Suppressor macrophage treated with lipopolysaccharide for 4 hours (primary cell): ENCODE measurements at places on chromosomes 6 and 20.

- no peak for DNase-seq
These were observed 313.8 kb downstream of the HDGFL1 start for GRCh38 chr6:22883061-22883717.

- no peak for DNase-seq
These were observed 211.1 kb upstream of the FOXA2 start for GRCh38 chr20:22795433-22795832.

DNA sequence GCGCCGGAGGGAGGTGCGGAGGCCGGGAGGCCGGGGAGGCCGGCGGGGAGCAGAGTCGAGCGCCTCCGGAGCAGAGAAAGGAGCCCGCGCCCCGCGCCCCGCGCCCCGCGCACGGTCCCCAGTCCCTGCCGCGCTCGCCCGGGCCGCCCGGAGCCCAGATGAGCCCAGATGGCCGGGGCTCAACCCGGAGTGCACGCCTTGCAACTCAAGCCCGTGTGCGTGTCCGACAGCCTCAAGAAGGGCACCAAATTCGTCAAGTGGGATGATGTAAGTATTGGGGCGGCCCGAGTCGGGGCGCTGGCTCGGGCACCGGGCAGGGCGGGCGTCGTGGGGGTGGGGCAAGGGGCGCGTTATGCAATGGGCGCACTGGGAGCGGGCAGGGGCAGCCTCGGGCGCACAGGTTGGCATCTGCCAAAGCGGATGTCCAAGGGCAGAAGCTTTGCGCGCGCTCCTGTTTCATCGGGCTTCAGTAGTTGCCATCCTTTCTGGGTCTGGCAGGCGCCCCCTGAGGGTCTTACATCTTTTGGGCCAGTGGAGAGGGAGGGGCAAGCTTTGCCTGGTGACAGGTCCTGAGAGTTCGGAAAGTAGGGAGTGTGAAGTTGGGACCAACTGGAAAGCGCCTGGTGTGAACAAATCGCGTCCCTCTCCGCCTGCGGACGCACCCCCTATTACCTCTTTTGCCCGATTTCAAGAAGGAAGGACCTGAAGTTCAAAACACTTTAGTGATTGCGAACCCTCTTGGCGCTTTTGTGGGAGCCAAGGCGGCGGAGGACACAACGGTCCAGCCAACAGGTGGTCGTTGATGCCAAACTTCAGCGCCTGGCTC, 631 bp downstream of the PLCB1 start:
- DNase-seq = peak; percentile 39

DNA sequence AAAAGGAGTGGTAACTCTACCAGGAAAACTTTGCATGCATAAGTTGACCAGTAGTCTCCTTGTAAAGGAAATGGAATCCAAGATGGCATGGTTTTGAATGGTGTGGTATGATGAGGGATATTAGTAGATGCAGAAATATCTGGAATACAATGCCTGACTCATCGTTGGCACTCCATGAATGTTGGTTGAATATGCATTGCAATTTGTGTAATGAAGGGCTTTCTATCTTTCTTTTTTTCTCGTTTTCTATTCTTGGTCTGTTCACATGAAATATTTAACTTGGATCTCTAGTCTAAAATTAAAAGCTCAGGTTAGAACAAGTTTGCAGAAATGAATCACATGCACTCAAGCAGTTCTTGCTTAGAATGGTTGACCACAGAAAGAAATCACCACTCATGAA, 277.3 kb upstream of the PRND start:
- no peak for DNase-seq

- no peak for DNase-seq
These were observed 667 bp downstream of the CAP2 start for GRCh38 chr6:17393892-17394631.

DNA sequence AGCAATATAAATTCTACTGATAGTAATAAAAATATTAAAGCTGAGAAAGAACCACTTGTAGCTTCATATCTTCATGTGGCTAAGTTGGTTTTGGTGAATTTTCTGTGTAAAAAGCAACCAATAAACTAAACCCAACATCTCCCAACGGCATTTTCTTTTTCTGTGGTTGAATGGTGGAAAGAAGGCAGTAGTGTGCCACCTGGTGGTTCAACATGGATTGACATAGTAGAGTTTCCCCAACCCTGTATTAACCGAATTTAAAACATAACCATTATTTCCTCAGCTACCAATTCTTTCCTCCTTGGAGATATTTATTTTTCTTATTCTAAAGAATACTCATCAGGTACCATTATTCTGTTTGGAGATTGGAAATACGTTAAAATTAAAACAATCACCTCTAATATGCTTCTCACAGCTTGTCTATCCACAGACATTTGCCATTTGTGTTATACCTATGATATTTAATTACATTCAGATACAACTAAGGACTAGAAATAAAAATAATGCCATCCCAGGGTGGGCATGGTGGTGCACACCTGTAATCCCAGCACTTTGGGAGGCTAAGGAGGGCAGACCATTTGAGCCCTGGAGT, 117.1 kb upstream of the EEF1E1 start:
- peak; percentile 61 for DNase-seq

DNA sequence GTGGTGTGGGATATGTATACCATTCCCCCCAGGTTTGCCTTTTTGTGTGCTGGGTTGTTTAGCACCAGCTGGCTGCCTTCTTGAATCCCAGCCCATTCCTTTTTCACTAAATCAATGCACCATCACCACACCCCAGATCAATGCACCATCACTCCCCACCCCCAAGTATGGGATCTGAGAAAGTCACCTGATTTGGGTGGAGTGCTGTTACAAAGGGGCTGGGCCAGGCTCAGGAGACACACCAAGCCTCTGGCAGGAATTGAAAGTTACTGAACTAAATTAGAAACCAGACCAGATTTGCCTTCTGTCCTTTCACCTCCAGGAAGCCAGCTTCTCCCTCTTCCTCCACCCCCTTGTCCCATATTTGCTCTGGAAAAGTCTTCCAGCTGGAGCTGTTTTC, 19.6 kb upstream of the PKHD1 start:
- DNase-seq = no peak

DNA sequence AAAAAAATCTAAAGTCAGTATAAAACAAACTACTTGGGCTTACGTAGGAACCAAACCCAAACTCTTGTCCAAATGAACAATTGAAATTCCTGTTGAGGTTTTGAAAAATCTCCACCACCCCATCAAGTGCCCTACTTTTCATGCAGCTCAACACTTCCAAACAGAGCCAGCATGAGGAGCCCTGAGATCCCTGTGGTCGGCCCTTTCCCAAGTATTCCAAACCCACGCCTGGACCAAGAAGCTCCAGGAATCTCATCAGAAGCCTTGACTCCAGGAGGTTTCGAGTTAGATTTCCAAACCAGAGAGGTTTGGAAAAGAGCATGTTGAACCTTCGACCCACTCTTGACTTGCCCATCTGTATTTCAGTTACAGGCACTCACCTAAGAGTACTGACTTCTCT, 179.3 kb downstream of the MTFR2 start:
- no peak for DNase-seq

DNA sequence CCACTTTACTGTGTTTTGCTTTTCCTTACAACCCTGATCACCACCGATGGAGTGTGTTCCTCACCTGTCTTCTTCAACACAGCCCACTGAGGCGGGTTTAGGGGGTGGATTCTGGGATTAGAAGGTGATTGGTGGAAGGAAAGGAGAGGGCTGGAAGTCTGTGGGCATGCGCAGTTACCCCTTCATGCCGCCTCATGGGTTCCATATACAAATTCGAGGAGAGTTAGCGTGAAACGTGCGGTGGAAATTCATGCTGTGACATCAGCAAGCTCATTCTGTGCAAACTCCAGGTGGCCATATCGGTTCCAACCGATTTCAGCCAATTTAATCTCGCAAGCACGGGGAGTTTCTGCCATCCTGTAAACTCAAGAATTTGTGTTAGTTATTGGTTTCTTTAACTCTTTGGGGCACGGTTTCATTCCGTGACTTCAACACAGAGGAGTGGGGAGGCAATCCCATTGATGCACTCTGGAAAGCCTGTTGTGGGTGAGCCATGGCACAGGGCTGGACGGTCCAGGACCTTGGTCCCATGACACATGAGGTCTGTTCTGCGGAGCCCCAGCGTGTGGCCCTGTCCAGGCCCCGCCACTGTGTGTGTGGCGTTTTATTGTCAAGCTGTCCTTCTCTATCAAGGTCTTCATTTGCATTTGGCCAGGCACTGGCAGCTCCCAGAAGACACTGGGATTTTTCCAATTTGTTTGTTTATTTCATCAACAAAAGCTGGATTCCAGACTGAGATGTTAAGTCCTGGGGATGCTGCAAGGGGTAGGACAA, 482.8 kb upstream of the SULF2 start:
- no peak for DNase-seq

DNA sequence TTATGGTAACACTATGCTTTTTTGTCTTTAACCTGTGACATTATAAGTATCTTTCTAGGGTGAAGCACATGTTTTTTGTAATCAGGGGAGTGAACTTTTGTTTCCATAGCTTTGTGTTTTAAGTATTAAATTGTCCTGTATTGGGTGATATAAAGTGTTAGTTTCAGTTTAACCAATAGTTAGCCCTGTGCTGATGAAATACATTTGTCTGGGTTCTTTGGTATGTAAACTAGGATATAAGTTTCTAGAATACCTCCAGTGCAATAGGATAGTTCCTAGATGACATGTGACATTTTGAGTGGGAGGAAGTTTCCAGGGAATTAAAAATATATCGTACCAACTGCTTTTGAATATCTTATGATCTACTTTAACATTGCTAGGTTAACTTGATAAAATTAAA, 611.0 kb upstream of the MARCKS start:
- no peak for DNase-seq

GRCh38 chr6:130426066-130426721, 60.4 kb downstream of the TMEM200A start:
- DNase-seq = no peak

GRCh38 chr6:31680226-31681134, at the start of gene LY6G5C:
Gene LY6G5C, minus strand, starts transcription at chr6:31681067. Its CDS starts 694 bp downstream, at chr6:31680373.
- DNase-seq = peak; percentile 81

- no peak for DNase-seq
These were observed 200.9 kb upstream of the RNF24 start for GRCh38 chr20:4216142-4216735.

DNA sequence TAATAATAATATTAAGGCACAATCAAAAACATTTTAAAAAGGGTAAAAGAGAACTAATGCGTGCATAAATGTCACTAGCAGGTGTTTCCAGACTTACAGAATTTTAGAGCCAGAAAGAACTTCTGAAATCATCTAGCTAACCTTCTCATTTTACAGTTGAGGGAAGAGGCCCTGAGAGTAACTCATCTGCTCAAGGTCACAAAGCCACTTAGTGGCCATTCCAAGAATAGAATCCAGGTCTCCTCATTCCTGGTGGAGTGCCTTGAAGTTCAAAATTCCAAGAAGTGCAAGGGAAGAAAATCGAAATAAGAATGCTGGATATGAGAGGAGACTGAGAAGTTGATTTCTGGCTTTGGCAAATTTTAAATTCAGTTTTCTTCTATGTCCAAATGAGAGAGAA, 3.2 kb upstream of the KIAA0408 start:
- no peak for DNase-seq

- DNase-seq = no peak
These were observed 117.3 kb downstream of the CRYBG1 start for GRCh38 chr6:106477790-106478189.

GRCh38 chr20:35791821-35792220, 20.0 kb downstream of the PHF20 start:
- DNase-seq = peak; percentile 92

DNA sequence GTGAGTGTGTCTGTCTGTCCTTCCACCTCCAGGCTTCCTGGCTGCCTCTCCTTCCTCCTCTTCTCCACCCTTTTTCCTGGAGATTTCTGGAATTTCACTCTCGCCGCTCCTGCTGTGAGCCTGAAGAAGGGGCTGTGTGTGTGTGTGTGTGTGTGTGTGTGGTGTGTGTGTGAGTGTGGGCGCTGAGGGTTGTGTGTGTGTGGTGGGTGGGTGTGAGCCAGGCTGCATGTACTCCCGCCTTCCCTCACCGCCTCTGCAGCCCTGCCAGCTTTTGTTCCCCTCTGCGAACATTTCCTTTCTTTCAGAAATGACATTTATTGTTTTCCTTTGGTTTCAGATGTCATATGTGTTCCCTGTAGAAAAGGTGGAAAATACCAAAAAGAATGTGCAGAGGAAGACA, 76.0 kb downstream of the SRC start:
- DNase-seq = no peak

- DNase-seq = no peak
These were observed 61.6 kb downstream of the GRM1 start for GRCh38 chr6:146090474-146090873.

- DNase-seq = no peak
These were observed 113.0 kb downstream of the DST start for GRCh38 chr6:56529594-56530191.

DNA sequence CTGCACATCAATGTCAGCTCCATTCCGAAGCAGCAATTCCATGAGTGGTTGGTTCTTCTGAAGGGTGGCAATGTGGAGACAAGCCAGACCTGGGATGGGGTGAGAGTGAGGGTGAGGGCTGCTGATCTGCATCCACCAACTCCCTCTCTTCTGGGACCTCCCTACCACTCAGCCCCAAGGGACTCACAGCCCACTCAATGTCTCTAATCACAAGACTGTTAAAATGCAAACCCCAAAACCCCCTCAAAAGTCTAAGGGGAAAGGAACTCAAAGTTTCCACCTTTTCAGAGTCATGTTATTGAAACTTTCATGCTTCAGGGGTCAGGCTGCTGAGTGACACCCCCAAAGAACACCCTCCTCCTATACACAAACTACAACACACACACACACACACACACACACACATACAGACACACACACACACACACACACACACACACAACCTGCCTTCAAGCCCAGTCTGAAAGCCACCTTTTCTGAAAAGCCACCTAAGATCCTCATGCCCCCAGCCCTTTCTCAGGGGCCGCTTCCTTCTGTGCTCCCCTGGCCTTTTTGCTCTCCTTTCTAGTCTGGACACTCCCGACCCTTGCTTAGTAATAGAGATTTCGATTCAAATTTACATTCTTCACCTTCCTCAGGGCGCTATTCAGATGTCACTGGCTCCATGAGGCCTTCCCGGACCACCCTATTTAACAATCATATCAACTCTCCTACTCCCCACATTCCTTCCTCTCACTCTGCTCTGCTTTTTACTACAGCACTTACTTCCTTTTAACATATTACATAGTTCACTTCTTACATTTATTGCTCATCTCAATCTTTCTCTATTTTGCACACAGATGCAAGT, 3.3 kb upstream of the SLC35B2 start:
- DNase-seq = no peak

- DNase-seq = no peak
These were observed 1349.6 kb downstream of the EPHA7 start for GRCh38 chr6:92069781-92070180.

DNA sequence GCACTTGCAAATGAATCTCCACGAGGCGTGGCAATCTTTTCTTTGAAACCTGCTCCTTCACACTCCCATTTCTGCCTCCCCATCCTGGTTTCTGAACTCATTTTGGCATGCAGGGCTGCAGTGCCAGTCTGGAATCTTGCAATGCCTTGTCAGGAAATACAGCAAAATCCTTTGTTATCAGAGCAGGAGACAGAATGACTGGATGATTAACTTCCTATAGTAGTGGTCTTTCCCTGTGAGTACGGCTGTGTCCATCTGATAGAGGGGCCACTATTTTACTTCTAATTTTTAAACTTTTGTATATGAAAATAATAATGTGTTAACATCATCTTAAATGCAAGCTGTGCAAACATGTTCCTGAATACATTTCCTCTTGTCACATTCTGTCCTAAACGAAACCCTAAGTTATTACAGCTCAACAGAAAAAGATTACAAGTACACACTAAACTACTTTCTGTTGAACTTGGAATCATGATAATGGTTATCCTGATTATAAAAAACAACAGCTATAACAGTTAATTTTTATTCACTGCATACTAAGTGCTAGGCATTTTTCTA, 140.2 kb downstream of the KIF13A start:
- no peak for DNase-seq
